Activated T-cell treated with anti-CD3 and anti-CD28 coated beads, Interleukin-2, amount 50 U/mL, for 1 hour (primary cell): ENCODE measurements at places on chromosomes 1 and 21.

GRCh38 chr1:67566803-67567377 is 118.1 kb upstream of the GADD45A start:
- DNase-seq, result no peak

GRCh38 chr1:28280501-28280900 is 21.2 kb downstream of the SESN2 start:
- no peak for DNase-seq

- no peak for DNase-seq
These were observed 18.5 kb upstream of the ATP13A2 start for GRCh38 chr1:17030206-17030605.

GRCh38 chr1:62800825-62801306 is 16.9 kb downstream of the ATG4C start:
- DNase-seq, result no peak

DNA sequence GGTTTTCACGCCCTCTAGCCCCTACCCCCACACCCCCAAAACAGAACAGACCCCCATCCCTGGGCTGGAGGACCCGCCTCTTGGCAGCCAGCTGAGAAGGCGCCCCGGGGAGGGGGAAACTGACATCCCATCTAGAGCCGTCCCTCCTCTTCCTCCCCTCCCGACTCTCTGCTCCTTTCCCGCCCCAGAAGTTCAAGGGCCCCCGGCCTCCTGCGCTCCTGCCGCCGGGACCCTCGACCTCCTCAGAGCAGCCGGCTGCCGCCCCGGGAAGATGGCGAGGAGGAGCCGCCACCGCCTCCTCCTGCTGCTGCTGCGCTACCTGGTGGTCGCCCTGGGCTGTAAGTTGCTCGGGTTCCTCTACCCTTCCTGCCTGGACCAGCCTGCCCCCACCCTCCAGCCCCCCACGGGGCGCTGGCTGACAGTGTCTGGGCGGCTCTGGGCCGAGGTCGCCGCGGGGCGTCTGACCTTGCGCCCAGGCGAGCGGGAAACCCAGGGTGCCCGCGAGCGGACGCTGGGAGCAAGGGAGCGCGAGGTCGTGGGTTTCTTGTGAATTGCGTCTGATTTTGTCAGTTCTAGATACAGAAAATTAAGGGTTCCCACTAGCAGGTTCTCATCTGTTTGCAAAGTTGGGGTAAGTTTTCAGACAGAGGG is 618 bp downstream of the JAM2 start:
- peak; percentile 61 for DNase-seq

DNA sequence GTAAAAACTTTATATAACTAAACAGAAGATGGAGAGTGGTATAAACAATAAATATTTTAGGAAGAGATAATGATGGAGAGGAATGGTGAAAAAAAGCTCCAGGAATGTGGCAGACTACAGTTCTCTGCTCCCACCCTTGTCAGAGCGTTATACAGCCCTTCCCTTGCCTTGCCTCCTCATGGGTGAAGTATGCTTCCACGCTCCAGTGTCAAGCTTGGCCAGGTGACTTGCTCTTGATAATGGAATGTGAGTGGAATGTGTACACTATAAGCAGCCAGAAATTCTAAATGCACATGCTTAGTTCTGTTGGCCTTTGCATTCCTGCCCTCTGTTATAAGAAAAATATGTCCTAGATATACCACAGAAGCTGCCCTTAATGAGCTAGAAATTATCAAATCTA is 24.7 kb upstream of the POGK start:
- no peak for DNase-seq

DNA sequence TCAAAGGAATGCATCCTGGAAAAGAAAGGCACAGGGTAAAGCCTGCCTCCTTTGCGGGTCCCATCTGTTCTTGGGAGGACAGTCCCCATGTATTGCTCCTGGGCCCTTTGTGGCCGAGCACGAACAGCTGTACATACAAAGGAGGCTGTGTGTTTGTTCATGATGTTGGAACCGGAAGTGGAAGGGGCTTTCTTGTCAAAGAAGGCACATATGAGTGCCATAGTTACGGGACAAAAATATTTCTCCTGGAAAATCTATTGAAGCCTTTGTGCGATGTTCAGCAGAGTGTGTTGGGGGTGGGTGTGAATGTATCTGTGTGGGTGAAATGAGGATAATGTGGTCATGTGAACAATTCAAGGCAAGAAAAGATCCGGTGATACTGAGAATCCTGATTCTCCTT is 297.6 kb downstream of the DISC1 start:
- DNase-seq, result no peak

GRCh38 chr1:160371346-160371631 is 4.4 kb downstream of the NHLH1 start:
- no peak for DNase-seq

GRCh38 chr1:200673952-200674823 is 4.5 kb upstream of the DDX59 start:
- no peak for DNase-seq

GRCh38 chr1:247453997-247454396 is 3.9 kb downstream of the OR2B11 start:
- no peak for DNase-seq

DNA sequence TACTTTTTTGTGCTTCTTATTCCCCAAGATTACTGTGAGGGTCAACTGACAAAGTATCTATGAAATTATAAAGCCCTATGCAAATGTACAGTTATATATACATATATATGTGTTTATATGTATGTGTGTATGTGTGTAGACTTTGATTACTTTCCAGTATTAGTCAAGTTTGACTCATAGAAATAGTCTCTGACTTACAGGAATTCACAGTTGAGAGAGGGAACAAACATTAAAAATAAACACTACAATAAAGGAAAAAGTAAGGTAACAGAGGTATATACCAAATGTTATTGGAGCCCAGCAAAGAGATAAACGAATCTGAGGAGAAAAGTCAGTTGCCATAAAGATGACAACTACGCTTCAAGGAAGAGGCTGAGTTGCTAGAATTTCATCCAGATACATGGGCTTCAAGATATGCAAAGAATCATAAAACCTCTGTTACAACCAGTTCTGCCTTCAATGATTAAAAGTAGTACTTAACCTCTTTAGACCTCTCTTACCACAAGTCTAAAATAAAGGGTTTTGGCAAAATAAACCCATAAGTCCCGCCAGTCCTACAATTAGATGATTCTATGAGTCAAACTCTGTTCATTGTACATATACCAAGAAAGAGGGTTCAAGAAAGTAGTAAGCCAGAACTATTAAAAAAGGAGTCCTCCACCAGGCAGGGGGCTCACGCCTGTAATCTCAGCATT is 7.2 kb downstream of the IFT25 start:
- DNase-seq, result no peak

DNA sequence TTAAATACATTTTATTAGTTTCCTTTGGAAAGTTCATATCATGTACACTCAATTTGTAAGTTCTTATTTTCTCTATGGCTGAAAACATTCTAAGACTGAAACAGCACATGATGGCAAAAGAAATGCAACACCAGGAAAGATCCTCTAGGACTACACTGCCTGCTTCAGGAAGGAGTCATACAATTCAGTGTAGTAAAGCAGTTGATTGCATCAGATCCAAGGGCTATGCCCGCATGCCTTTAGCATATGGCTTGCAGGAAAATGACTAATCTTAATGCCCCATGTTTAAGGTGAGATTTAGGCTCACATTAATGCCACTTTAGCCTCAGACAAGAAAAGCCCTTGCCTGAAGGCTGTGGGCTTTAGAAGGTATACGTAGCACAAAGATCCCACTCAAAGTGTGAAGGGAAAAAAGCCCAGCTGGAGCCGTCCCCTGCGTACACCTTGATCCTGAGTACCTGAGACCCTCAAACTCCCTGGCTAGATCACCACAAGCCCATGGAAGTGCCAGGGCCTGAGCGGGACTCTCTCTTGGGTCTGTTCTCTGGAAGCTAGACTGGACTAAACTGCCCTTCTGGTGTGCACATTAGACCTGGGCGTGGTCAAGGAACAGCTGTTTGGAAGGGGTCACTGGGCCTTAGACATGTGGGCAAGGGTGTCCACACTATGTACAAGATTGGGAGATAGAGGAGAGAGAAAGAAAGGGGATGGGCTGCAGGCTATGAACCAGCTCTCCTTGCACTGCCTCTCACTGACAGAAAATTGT is 52.9 kb downstream of the ESRRG start:
- no peak for DNase-seq

- DNase-seq, result no peak
These were observed 1.4 kb downstream of the TIE1 start for GRCh38 chr1:43302201-43302600.

DNA sequence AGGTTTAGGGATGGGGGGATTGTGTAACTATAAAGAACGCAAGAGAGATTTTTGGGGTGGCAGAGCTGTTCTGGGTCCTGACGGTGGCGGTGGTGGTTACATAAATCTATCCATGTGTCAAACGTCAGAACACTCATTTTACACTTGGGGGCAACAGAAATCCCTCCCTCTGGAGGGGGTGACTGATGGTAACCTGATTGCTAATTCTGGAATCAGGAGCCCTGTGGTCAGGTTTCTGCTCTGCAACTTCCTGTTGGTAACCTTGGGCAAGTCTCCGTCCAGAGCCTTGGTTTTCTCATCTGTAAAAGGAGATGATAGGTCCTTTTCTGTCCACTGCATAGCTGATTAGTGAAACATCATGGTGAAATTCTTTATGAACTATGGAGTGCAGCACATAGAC is 40.9 kb downstream of the ALPL start:
- DNase-seq, result no peak

DNA sequence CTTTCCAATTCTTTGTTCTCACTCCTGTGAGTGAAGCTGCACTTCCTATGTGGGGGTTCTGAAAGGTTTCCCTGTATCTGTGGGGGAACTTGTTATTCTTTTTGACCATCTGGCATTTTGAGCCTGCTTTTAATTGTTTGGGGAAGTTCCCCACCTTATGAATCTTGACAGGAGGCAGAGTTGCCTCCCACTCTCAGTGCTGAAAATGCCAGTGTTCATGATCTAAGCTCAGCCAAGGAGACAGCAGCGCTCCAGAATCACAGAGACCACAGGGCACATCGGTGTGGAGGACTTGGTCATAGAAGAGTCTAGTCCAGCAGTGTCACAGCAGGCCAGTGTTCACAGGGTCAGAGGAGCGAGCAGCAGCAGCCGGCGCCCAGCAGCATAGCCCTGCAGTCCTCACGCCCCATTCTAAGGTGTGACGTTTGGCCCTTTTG is 63.8 kb upstream of the PRDX6 start:
- DNase-seq, result no peak

DNA sequence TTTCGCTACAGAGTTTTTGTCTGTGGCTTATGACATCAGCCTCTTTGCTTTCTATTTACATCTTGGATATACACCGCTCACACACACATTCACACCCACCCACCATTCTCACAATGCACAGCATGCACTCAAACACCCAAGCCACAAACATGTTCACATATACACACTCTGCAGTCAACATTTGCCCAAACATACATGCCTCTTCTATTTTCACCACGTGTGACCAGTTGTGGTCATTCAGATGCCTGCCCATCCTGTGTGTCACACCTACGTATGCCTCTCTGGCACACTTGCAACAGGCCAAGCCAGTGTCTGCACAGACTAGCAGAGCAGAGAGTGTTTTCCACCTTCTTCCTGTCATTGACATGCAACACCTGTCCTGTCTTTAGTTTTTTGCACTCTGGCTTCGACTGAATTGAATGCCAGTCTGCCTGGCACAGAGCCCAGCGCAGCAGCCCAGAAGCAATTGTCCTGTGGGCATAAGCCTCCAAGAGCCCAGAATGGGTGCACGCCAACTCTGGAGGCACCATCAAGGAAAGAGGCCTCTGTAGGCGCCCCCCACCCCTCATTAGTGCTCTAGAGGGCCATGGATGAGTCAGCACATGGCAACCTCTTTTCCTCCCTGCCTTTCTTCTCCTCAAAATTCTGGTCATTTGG is 37.7 kb upstream of the LRRN2 start:
- no peak for DNase-seq

- no peak for DNase-seq
These were observed 17.6 kb downstream of the OSCP1 start for GRCh38 chr1:36432616-36433015.

DNA sequence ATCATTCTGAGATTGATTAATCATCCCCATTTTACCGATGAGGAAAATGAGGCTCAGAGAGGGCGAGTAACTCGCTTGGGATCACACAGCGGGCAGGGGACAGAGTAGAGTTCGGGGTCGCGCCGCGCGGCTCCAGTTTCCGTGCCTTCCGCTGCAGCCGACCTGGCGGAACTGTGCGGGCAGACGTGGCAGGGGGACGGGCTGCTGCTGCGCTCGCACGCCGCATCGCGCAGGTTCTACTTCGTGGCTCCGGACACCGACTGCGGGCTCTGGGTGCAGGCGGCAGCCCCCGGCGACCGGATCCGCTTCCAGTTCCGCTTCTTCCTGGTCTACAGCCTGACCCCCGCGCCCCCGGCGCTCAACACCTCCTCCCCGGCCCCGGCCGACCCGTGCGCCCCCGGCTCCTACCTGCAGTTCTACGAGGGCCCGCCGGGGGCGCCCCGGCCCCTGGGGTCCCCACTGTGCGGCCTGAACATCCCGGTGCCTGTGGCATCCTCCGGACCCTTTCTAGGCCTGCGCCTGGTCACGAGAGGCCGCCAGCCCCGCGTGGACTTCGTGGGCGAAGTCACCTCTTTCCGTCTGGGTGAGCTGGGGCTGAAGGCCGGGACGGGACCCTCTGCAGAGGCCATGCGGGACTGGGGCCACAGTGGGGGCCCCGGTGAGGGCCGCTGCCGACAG is 2.3 kb downstream of the LDLRAD2 start:
- peak; percentile 50 for DNase-seq
